ENCODE measurements at places on chromosomes 3 and 15. TPM values are rescaled to one million over a fixed set of nuclear protein-coding genes. Genes with fewer than 3 reads are reported as not detected.

The GOLGA6D gene
- total RNA-seq: not detected

The MUC20 gene
- total RNA-seq: 3.4 TPM

The HYKK gene
- 6.8 TPM for total RNA-seq

The HMCES gene
- 23.9 TPM for total RNA-seq

The IMPG2 gene
- total RNA-seq: 0.21 TPM

The TICRR gene
- total RNA-seq: not detected

All from thoracic aorta (tissue), 2 donors.